CD4-positive, alpha-beta T cell treated with Interleukin-15 for 4 hours (primary cell): ENCODE measurements at places on chromosomes 7 and 10.

DNA sequence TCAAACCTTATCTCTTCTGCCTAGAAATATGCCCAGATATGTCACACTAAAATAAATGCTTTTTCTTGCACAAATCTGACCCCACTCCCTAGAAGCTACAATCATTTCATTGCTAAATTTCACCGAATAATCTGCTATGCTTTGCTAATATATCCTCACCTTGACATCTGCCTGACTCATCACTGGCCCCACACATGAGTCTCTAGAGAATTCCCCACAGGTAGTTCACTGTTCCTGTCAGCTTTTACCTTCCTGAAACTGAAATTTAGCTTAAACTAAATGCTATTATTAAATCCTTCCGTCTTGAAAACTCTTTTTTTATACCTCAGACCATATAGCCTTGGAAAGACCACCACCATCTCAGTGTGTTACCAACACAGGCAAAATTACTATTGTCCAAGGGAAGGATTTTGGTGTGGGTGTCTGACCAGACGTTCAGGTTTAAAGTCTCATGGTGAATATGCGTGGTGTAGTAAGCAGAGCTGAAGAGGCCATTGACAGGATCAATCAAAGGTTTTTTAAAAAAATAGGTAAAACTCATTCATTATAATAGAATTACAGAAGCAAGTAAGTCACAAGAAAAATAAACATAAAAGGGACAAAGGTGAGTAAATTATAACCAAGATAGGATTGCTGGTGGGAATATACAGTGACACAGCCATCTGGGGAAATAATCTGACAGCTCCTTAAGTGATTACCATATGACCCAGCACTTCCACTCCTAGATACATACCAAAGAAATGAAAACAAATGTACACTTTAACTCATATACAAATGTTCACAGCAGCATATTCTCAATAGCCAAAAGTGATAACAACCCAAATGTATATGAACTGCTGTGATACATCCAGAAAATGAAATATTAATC, 173.5 kb downstream of the KMT2E start:
- no peak for DNase-seq

DNA sequence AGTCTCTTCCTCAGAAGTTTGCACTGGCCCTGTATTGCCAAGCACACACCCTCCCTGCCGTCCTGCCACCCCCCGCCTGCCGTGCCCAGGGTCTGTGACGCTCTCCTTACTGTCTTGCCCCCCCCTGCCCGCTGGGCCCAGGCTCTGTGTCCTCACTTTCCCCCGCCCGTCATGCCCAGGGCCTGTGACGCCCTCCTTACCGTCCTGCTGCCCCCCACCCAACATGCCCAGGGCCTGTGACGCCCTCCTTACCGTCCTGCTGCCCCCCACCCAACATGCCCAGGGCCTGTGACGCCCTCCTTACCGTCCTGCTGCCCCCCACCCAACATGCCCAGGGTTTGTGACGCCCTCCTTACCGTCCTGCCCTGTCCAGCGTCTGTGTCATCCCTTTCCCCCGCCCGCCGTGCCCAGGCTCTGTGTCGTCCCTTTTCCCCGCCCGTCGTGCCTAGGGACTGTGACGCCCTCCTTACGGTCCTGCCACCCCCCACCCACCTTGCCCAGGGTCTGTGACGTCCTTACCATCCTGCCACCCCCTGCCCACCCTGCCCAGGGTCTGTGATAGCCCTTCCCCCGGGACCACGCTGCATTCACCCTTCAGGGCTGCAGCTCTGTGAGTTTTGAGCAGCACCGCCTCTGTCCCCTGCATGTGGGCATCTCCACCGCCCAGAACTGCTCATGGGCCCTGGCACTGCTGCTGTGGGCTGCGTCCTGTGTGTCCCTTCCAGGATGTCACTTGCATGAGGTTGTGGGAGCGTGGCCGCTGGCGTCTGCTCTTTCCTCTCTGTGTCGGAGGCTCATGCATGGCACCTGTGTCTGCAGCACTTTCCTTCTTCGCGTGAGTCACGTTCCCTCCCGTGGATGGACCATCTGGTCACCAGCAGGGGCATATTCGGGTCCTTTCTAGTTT, 19.3 kb upstream of the PRKAR1B start:
- DNase-seq, result no peak

- no peak for DNase-seq
These were observed 88.1 kb downstream of the TCF7L2 start for GRCh38 chr10:113038183-113038582.

- DNase-seq, result peak; percentile 17
These were observed 75.5 kb downstream of the PAPSS2 start for GRCh38 chr10:87734987-87735827.

GRCh38 chr10:43752682-43753081, 104.0 kb upstream of the ZNF32 start:
- no peak for DNase-seq

DNA sequence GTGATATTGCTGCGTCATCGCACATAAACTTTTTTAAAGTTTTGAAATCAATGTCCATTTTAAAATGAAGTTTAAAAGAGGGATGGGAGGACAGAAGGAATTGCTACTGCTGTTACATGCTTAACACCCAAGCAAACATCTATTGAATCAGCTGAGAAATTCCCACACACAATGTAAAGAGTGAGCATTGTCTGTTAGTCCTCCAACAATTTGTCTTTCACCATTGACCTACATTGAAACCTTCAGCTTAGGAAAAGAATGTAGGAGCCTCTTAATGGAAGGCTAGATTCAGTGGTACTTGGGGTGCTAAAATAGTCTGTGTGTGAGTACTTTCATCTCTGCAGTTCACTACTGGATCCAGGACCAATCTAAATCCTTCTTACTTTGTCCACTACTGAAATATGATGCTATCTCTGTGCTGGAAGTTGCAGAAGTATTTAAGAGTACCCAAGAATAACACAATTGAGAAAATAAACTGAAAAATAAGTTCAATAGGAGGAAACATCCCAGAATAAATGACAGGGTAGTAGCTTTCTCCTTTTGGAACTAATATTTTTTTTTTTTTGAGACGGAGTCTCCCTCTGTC, 23.8 kb upstream of the FBXW4 start:
- no peak for DNase-seq

- DNase-seq, result no peak
These were observed 292.1 kb downstream of the THSD7A start for GRCh38 chr7:11539853-11540252.

DNA sequence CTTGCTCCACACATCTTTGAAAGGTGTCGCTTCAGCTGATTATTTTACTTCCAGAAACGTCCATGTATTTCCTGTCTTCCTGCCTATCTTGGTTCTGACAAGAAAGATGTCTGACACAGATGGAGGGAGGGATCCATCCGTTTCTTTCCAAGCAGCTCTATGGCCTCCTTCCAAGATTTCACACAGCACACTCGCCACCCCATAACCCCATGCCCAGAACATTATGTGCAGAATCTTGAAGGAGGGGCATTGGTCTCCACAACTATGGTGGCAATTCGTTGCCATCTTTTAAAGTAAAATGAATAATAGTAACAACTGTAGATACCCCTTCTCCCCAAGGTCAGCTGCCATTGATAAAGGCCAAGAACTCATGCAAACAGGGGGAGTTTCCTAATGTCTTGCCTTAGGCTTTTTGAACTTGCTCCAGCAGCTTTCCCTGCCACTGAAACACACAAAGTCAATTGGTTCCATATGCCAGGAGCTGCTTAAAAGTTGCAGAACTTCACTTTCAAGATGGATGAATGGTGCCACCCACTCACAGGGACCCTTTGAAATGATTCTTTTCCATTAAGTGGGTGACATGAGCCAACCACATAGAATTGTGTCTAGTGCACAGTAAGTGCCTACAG, 60.0 kb downstream of the VSTM4 start:
- no peak for DNase-seq

- peak; percentile 8 for DNase-seq
These were observed 116.4 kb upstream of the ASAH2 start for GRCh38 chr10:50367732-50368131.

DNA sequence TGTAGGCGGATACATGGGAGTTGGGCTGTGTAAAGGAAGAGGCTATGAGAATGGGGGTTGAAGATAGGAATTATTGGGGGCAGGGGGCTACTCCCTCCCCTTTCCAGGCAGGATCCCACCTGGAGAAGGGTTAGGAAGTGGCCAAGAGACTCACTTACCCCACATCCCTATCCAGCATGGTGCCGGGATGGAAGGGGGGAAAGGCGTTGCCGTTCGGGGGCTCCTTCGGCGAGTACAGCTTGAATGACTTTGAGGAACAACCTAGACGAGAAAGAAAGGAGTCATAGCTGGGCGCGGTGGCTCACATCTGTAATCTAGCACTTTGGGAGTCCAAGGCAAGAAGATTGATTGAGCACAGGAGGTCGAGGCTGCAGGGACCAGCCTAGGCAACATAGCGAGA, 8.9 kb downstream of the LDB1 start:
- DNase-seq, result no peak

DNA sequence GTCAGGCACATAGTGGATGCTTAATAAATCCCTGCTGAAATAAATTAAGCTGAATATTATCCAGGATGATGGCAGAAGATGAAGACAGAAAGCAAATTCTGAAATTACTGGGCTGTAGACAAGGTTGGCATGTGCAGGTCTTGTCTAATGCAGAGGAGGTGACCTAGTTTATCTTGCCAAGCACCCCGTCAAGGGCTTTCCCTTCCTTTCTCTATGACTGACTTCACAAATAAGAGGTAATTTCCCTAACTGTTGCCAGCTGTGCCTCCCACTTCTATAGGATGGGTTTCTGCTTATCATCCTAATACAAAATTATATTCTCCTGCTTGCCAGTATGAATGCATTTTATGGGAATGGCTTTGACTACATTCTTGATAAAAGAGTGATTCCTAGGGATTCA, 38.0 kb downstream of the LHFPL3 start:
- DNase-seq, result no peak

DNA sequence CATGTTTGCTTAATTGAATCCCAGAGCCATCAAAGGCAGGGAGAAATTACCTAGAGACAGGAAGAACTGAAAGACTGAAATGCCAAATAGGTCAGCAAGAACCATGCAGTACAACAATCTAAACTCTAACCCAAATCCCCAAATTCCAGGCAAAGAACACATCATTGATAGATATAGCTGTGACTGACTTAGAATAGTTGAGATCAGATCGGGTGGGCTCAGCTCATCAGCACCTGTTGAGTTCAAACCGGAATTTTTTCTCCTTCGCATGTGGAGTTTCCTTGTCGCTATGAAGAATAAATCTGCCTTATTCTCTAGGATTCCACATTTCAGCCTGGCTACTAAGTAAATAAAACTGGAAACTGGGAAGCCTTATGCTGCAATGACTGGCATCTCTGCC, 1.4 kb downstream of the ANKMY2 start:
- no peak for DNase-seq

DNA sequence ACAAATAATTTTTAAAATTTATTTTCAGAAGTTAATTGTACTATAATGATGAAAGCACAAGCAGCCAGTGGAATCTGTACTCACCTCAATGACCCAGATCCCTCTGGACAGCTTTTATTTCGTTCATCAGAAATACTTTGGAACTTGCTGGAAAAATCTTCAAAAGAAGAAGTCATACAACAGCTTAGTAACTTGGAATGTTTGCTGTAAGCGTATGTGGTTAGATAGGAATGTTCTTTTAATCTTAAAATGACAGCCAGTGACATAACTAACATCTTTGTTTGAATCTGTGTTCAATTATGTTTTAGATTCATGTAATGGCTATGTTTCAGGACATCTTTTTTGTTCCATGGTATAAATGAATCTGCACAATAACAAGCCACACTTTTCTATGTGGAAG, 26.8 kb downstream of the CFAP69 start:
- DNase-seq, result no peak

DNA sequence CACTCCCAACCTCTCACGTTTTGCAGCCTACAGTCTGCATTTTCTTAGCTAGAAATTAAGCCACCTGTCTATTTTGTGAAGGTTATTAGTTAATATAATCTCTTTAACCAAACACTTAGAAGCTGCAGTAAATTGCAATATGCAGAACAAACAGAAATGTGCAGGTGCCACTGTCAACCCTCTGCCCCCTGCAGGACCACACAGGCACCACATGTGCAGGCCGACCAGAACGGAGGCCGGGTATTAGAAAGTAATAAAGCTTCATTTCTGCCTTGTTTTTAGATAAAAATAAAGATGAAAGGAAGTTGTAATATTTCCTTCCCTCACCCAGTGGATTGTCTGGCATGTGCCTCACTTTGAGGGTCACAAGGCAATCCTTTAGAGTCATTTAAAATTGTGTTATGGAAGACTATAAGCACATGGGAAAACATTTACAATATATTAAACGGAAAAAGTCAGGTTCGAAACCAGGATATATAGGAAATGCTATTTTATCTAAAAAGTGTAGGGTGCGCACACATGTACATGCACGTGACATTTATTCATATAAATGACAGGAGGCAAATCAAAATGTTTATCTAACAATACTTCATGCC, 158.2 kb downstream of the ARHGAP12 start:
- peak; percentile 51 for DNase-seq

- no peak for DNase-seq
These were observed 6.4 kb upstream of the CFAP69 start for GRCh38 chr7:90238583-90238982.

DNA sequence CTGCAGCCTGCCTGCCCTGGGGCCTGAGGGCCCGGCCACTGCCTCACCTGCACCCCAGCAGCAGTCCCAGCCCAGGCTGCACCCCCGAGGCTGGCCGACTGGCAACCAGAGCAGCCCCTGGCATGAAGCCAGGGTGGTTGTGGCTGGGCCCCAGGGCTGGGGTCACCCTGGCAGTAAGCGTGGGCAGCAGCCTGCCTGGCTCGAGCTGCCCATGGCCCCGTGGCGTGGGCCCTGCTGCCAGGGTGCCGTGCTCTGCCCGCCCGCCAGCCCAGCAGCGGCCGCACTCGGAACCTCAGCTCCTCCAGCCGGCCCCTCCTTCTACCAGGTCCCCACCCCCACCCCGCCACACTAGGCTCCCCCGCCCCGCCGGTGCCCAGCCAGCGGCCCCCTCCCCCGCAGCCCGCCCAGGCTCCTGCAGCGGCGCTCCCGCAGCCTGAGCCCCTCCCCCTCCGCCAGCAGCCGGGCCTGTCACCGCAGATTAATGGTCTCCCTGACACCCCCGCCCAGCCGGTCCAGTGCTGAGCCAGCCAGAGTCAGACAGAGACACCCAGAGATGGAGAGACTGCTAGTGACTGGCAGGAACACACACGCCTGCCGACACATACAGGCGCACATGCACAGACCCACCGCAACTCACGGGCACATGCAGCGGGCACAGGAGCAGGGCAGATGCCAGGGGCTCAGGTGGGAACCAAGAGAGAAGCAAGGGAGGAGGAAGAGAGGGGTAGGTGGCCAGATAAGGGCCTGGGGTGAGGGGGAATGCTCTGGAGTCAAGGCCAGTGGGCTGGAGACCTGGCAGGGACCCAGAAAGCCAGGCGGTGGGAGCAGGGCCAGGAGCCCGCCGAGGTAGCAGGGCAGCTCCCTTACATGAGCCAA, 22.4 kb downstream of the KCNH2 start:
- no peak for DNase-seq

GRCh38 chr10:101647255-101647654, 47.7 kb downstream of the FBXW4 start:
- DNase-seq, result no peak

- no peak for DNase-seq
These were observed 12.2 kb downstream of the RPS24 start for GRCh38 chr10:78045856-78046255.

GRCh38 chr7:78002021-78002420, 203.4 kb downstream of the PHTF2 start:
- no peak for DNase-seq
